ENCODE measurements at places on chromosomes 3 and 15.

- DNase-seq = no peak
Observed at GRCh38 chr15:39642011-39642640, 61.2 kb downstream of the THBS1 start.

DNA sequence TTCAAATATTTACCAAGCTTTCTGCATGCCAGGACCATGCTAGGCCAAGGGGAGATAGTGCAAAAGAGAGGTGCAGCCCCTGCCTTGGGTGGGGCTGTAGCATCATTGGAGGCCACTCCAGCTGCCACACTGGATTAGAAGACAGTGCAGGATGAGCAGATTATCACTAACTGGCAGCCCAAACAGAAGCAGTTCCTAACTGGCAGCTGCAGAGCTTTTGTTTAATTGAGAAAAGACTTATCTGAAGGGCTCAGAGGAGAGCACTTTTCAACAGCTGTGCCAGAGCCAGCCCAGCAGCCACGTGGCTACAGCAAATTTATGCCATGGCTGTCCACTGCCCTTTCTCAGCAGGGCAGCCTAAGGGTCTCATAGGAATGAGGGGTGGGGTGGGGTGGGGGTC, 13.5 kb upstream of the ACSBG1 start:
- no peak for DNase-seq

- no peak for DNase-seq
Observed at GRCh38 chr15:101108461-101108775, 143.4 kb downstream of the CHSY1 start.

- no peak for DNase-seq
Observed at GRCh38 chr3:13580256-13581023, 31.5 kb downstream of the FBLN2 start.

DNA sequence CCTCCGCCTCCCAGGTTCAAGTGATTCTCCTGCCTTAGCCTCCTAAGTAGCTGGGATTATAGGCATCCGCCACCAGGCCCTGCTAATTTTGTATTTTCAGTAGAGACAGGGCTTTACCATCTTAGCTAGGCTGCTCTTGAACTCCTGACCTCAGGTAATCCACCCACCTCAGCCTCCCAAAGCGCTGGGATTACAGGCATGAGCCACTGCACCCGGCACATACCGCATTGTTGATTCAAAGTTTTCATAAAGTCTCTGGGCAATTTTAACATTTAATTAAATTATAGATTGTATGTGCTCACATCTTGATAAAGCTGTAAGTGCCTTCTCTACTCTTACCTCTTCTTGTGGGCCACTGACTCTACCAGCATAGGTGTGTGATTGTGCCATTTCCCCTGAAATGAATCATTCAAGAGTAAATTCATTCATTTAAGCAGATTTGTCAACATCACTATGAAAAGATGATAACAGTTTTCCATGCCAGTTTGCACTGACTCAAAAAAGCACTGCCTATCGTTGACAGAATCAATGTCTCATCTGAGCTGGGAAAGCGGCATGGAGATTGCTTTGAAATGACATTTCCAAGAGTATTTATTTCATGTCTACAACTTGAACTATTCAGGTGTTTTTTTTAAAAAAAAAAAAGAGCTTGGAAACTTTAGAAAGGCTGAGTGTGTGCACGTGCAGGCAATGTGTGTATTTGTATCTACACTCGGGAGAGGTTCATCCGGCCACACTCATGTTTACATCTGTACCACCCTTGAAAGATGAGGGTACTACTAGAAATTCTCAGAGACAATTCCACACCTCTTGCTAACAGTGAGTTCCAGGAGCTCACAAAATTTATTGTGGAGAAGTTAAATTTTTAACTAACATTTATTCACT, 3.5 kb downstream of the BCL2A1 start:
- DNase-seq = no peak

DNA sequence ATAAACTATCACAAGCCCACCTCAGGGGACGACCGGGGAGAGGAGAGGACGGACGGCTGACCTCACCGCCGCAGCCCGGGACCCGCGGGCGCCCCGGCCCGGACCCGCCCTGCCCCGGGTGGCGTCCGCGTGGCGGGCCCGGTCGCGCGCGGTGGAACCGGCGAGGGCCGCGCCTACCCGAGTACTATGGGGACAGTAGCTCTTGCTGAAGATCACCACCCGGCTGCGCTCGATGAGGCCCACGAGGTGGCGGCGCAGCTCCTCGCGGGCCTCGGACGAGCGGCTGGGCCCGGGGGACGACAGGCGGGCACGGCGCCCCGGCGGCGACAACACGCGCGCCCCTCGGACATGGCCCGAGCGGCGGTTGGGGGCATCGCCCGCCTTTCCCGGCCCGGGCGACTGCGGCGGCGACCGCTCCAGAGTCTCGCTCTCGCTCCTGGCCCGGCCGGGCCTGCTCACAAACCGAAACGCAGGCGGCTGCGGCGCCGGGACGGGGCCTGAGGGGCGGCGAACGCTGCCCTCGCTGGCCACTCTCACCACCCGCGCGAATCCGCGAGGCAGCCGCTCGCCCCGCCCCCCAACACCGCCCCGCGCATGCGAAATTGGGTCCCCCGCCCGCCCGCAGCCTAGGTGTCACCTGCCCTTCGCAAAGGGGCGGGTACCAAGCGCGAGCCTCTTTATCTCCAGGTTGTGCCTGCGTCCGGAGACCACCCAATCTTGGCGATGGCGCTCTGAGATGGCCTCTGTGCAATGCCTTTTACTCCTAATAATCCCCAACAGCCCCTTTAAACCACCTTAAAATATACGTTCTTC, at the start of gene TXNRD3:
Gene TXNRD3, minus strand, starts transcription at position 554 of the 813 bp plus-strand sequence.
- no peak for DNase-seq

DNA sequence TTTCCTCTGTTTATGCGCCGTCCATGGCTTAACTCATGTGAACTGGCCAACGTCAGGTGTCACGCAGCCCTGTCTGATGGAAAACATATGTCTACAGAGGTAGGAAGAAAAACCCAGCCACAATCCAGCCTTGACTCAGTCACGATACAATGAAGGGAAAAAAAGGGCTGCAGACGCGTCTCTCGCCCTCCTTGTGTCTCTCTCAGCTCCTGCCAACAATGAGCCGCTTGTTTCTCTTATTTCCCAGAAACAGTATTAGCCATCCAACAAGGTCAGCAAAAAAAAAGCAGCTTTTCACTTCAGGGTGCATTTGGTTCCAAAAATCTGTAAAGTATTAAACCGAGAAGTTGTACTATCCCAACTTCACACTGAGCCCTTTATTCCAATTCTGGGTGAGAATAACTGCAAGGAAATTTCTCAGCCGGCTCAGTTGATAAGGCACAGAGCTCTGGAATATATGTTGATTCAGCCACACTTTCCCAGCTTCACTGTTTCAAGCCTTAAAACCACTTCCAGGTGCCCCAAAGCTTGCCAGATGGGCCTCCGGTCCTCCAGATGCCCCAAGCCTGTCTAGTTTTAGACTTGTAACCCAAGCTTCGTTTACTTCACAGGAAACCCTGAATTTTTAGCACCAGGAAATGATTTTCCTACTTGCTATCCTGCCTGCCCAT, 79.4 kb downstream of the TM4SF4 start:
- no peak for DNase-seq
